Activated naive CD4-positive, alpha-beta T cell treated with anti-CD3 and anti-CD28 coated beads, Interleukin-2, amount 10 ng/mL, durations not matched to agents 7 days and 5 days (primary cell): ENCODE measurements at places on chromosomes 13 and 19.

DNA sequence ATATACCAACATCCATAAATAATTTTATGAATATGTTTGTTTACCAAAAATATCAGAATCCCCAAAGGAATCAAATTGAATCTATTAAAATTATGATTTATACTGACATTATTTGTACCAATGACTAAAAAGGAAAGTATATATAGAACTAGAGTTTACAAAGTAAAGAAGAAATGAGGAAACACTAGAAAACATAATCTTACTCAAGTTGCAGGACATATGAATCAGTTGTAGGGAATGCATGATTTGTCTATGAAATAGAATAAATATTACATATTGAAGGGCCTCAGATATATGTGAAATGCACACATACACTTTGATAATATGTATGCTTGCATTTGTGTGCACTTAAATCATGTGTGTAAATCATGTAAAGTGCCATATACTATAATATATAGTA lies 1466.4 kb downstream of the EFNB2 start:
- no peak for DNase-seq

DNA sequence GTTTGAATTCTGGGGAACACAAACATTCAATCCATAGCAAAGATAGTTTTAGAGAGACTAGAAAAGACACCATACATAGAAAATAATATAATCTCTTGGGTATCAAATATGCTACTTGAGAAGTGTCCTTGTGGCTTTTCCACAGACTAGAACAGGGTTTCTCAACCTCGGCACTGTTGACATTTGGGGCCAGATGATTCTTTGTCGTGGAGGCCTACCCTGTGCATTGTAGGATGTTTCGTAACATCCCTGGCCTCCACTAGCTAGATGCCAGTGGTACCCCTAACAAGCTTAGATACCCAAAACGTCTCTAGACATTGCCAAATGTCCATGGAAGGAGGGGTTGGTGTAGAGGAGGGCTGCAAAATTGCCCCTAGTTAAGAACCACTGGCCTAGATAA lies 2.2 kb upstream of the ESD start:
- no peak for DNase-seq

DNA sequence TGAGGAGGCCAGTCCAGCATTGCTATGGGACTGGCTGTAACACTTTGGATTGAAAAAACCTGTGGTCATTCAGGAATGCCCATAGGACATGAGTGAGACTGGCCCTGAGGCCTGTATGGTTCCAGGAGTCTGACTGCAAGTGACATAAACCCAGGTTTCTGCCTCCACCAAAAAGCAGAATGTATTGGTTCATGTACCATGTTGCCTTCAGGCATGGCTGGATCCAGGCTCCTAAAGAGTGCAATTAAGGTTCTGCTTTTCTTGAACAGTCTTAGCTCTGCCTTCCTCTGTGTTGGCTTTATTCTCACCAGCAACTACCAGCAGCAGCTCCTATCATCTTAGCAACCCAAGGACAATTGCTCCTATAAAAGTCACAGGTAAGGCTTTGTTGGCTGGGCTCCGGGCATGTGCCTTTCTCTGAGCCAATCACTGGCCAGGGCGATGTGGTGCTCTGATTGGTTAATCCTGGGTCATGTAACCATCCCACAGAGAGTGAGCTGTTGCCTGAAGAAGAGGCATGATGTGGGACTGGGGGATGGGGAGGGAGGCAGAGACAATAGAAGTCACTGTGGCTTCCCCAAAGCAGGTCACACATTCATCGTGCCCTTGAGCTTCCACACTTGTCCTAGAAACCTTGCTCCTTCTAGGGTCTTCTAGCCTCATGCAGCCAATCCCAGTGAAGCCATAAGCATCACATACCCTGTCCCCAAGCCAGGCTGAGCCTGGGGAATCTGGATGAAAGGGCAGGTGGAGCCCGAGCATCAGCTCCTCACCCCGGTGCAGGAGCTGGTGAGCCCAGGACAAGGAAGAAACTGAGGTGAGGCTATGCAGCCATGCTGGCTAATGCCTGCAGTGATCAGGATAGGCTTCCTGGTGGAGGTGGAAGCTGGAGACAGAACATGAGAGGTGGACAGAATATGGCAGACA lies 123.9 kb downstream of the URI1 start:
- DNase-seq, result no peak

DNA sequence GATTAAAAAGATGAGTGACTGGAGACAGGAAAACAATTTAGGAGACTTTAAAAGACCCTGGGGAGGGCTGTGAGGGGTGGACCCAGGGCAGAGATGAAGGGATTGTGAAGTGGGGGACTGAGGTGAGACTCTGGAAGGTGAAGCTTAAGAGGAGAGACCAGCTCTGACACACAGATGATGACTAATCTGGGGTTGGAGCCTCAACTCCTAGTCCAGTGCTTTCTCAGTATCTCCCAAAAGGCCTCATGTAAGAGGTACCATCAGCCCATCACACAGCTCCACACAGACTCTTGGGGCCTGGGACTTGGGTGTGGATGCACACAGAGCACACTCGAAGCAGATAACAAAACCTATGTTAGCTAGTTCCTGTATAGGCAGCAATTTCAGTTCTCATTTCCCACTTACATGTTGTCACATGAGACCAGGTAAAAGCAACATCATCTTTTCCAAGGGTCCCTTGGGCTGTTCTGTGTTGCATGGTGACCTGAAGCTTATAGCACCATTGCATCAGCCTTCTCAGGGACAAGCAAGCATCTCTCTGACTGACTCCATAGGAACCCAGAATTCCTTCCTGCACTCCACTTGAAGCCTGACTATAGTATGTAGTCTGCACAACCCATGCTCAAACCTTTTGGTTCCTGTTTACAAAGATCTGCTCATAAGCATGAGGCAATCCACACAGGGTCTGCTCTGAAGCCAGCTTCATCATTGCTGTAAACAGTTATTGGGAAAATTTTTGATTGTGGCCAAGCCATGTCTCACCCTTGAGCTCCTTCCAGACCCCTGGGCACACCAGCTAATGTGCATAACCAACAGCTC lies 88.6 kb upstream of the MYCBP2 start:
- no peak for DNase-seq

DNA sequence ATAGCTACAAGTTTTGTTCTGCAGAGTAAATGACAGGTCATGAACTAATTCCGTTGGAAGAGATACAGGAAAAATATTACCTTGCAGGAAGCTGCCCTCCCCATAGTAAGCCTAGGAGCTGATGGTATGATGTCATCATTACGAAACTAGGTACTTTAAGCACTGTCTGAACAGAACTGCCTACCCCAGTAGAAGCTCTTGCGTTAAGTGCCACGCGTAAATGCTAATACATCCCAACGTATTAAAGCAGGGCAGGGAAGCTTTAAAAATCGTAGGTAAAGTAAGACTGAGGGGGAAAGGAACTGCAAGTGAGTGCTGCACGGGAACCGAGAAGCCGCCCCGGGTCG lies 572 bp downstream of the UGGT2 start:
- no peak for DNase-seq

- no peak for DNase-seq
These were observed 5.5 kb downstream of the PNMA8C start for GRCh38 chr19:46423188-46423587.

- no peak for DNase-seq
These were observed 3.9 kb downstream of the PRRG2 start for GRCh38 chr19:49585023-49585422.

DNA sequence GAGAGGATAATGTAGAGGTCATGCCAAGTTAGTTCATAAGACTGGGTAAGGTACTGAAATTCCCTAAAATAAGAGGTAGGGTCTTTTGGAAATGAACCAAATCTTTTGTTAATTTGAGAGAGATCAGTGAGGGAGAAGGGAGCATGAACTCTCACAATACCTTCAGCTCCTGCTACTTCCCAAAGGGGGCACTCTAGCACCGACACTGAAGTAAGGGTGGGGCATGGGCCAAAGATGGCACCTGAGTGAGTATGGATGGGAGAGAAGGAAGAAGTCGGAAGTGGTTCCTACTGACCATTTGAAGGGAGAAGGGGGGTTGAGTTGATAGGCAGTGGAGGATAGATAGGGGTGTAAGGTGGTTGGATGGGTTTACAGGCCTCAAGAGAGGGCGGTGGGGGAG lies 86.6 kb downstream of the ZNF737 start:
- no peak for DNase-seq

DNA sequence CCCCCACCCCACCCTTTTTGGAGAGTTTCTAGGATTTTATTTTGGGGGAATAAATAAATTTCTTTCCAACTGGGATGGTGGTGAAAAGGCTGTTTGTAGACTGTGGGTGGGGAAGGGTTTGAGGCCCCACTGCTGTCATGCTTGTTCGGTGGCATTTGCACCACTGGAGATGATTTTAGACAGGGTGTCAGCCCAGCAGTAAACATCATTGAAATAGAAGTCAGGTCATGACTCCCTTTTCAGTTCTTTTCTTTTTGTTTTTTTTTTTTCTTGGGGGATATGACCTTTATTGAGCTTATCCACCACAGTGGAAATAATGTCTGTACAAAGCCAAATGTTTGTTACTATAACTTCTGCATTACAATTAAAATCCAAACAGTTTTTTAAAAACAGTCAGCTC lies 14.1 kb downstream of the UBAC2 start:
- no peak for DNase-seq

DNA sequence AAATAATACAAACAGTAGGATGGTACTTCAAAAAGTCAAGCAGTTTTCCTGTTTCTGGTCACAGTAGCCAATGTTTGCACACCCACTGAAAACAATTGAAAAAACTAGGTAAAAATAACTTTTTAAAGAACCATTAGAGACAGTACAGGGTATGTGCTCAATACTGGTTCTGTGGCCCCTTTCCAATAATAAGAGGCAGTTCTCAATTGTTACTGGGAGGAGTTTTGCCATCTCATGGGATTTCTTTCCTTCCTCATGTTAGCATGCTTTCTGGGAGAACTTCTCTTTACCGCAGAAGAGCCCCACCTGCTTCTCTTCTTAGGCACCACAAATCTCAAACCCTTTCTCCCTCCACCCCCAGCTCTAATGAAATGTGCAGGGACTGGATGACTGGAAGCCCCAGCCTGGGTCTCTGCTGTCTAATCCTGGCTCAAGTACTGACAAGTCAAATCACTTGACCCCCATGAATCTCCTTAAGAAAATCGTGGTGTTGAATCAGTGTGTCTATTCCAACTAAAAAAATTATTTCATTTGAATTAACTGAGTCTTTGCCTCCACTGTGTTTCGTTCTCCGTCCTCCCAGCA lies 14.6 kb downstream of the METTL21C start:
- no peak for DNase-seq

DNA sequence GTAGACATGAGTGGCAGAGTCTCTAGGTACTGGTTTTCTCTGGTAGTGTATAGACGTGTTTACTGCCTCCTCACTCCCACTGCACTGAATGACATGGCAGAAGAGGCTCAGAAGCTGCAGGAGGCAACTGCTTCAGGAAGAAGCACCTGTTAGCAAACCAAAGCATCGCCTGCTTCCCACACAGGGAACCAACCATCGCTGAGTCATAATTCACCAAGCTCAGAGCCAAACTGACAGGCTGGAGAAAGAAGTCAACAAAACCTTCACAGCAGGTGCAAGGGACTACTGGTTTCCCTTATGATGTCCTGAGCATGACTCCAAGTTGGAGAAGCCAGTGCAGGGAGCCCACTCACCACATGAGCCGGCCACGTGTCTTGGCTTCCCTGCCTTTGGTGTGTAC lies 69.8 kb downstream of the KCTD12 start:
- DNase-seq, result no peak

GRCh38 chr19:3357992-3358688 lies 8.2 kb upstream of the NFIC start:
- DNase-seq, result peak; percentile 46

- no peak for DNase-seq
These were observed 81.3 kb downstream of the SPACA7 start for GRCh38 chr13:112457485-112457884.

DNA sequence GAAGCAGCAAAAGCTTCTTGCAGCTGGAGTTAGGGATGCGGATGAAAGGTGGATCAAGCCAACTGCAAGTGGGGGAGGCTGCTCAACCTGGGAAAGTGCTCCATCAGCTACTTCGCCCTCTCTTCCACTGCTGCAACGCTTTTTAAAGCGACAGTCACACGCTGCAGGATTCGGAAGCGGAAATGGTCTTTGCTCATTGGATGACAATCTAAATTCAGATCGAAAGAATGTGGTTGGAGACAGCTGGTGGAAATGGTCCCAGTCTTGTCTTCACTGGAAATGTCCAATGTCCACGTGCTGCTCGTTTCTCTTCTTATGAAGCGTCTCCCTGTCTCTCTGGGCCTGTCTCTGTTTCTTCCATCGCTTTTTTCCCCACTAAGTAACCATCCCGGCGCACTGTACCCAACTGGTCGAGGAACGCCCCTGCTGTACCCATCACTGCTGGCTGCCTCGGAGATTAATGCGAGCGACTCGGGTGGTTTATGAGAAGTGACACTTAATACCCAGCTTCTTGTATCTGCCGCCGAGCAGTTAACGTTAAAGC lies 2.1 kb upstream of the FGF9 start:
- DNase-seq, result no peak

GRCh38 chr19:47427241-47428176 lies 8.2 kb upstream of the MEIS3 start:
- peak; percentile 82 for DNase-seq

- DNase-seq, result peak; percentile 56
These were observed 74.5 kb upstream of the RAP2A start for GRCh38 chr13:97359181-97360057.

GRCh38 chr13:50915565-50915964 lies 6.0 kb downstream of the RNASEH2B start:
- DNase-seq, result peak; percentile 39

GRCh38 chr13:36251526-36251925 lies 37.2 kb upstream of the SOHLH2 start:
- no peak for DNase-seq

DNA sequence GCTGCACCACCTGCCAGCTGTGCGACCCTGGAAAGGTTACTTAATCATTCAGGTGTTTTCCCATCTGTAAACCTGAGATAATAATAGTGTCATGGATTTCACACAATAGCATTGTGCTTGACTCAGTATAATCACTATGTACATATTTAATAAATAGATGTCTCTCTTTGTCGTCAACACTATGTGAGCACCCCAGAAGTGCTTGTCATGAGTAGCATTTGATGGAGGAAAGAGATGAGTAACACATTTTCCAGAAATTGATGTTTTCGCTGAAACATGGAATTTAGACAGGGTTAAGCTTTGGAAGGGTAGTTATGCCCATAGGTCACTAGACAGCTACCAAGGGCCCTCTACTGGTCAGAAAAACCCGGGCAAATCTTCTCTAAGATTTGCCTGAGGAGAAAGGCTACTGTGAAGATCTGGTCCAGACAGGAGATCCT lies 9.5 kb upstream of the MBNL2 start:
- no peak for DNase-seq

- DNase-seq, result no peak
These were observed 795.0 kb downstream of the DIAPH3 start for GRCh38 chr13:59368693-59369092.

DNA sequence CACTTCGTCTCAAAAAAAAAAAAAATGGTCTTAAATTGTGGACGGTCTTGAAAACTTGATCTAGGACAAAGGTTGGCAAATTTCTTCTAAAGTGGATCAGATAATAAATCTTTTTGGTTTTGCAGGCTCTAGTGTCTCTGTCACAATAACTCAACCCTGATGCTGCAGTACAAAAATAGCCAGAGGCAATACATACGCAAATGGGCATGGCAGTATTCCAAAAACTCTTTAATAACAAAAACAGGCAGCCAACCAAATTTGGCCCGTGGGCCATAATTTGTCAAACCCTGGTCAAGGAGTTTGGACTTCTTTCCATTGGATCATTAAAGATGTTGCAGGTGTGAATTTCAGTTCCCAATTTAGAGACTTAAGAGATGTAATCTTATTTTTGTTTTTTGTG lies 93.5 kb upstream of the MRI1 start:
- DNase-seq, result no peak

GRCh38 chr19:31154021-31154420 lies 195.2 kb downstream of the TSHZ3 start:
- no peak for DNase-seq

- DNase-seq, result no peak
These were observed 2.3 kb downstream of the ARHGAP35 start for GRCh38 chr19:46862974-46863632.
